ENCODE measurements at places on chromosomes 5 and 9.

DNA sequence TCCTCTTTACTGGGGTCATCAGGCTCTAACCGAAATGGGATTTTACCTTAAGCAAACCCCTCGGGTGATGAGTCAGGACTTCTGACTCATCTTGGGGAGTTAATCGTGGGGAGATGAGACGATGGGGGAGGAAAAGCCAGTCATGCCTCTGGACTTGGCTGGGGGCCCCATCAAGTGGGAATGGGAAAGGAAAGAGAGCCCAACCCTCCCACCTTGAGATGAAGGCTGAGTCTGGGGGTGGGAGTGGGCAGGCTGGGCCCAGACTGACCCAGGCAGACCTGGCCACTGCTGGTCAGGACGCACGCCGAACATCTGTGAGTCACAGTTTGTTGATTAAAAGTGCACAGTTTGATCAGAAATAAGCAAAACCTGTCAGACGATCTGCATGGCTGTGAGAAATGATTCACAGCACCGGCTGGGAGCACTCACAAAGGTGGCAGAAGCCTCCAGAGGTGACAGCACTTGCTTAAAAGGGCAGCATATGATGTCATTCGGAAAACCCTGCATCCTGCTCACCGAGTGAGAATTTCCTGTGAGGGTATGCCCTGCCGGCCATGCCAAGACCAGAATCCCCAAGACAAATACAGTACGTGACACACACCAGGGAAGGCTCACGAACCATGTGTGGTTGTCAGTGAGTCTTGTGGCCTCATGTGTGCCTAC, 50.0 kb upstream of the SLC25A51 start:
- peak; percentile 19 for DNase-seq

DNA sequence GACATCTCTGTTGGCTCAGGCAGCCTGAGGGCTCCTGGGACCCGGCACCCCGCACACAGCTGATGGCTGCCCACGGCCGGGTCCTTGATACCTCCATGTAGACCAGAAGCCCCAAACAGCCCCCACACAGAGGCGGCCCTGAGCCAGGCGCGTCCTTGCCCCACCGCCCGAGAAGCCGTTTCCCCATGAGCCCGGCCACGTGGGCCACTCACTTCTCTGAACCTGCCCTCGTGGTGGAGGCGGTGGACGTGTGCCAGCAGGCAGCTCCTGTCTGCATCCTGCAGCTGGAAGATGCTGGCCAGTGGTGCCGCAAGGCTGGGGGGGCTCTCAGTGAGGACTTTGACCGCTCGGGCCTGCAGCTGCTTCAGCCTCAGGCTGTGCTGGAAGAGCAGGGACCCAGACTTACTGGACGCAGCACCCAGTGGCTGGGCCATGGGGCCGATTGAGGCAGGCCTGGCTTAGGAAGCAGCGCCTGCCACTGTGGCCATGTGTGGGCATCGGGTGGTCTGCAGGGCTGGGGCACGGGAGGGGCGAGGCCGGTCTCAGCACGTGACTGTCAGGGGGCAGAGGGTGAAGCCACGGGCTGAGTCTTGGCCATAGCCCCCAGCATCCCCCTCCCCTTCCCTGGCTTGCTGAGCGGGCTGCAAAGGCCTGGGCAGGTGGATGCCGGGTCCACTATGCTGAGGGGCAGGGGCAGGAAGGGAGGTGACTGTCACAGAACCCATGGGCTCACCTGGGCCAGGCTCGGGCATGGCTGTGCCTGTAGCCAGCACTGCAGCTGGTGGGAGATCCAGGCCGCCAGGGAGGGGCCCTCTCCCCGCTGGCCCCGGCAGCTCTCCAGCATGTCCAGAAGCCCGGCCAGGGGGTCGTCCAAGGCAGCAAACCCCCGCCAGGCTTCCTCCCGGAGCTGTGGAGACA, 50.0 kb downstream of the EXD3 start:
- DNase-seq: no peak

- no peak for DNase-seq
Observed at GRCh38 chr9:136972743-136973142, 4.6 kb upstream of the PTGDS start.

DNA sequence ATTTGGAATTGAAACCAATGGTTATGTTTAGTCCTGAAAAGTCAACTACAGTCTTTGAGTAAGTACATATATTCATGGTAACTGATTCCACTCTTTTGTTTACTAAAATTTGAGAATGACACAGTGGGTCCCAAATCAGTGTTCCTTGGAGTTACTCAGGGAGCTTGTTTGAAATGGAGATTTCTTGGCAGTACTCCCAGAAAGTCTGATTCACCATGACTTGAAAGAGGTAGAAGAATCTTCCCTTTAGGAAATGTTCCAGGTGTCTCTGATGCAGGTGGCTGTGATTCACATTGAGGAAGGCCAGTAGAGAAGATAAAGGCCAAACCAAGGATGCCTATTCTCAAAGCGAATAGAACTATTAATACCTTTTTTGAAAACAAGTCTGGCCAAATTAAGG, 1078.3 kb downstream of the CDH12 start:
- DNase-seq: no peak

- no peak for DNase-seq
Observed at GRCh38 chr5:134141331-134142050, 27.0 kb downstream of the TCF7 start.

DNA sequence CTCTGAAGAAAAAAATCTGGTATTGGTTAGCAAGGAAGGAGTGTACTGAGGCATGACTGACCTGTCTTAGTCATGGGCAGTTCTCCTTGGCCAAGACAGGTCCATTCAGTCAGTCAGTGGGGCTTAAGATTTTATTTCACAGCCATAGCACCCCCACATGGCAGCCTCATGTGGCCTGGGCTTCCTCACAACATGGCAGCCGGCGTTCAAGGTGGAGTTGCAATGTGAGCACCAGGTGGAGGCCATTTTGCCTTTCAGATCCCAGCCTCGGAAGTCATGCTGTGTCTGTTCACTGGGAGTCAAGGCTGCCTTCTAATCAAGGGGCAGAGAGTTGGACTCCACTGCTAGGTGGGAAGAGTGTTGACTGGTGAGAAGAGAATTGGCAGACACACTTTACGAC, 10.3 kb upstream of the CARD19 start:
- DNase-seq: no peak

DNA sequence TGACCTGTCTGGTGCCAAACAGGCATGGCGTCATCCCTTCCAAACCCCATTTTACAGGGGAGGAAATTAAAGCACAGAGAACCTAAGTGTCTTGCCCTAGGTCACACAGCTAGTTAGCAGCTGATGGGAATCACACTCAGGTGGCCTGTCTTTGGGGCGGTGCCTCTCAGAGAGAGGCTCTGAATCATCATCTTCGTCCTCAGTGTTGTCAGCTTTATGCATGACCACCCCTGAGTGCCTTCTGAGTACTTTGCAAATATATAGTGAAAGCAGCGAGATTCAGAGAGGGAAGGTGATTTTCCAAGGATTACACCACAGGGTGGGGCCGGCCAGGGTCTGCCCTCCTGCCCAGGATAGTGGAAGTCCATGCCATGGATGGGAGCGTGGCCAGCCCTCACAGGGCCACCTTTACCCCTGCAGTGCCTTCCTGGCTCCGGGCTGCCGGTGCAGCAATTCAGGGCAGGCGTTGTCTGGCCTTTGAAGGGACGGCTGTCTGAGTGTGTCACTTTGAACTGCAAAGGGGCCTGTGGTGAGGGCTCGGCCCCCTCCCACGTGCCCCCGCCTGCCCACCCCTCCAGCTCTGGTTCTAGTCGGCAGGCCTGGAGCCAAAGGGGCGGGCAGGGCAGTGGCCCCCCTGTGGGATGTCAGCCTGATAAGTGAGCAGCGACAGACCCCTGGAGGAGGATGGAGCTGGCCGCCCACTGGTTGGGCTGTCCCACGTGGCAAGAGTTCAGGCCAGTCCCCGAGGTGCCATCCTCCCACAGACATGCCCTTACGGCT, 16.9 kb downstream of the LMX1B start:
- no peak for DNase-seq

DNA sequence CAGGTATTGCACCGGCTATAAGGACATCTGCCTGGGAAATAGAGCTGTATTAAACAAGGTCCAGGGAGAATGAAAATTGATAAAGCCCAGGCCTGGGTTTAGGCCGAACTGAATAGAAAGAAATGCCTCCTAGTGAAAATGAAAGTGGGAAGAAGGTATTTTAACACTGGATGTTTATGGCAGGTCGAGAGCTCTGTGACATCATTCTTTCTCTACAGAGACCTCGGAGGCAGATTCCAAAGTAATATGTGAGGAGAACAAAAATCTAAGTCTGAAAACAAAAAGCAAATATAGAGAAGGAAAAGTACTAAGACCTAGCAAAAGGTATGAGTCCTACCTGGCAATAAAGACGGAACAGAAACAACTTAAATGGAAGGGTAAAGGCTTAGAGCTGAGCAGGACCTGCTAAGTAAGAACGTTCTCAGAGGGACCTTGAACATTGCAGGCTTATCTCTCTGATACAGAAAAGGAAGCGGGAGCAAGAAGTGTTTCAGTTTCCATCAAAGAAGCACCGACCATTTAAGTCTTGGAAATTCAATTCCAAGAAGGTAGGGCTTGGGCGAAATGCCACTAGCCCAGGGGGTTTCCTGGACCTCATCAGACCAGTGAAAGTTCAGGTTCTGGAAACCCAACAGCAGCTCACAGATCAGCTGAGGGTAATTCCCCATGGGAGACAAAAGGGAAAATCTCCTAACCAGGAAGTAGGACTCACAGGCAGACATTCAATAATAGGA, 80.0 kb downstream of the SUSD1 start:
- no peak for DNase-seq

DNA sequence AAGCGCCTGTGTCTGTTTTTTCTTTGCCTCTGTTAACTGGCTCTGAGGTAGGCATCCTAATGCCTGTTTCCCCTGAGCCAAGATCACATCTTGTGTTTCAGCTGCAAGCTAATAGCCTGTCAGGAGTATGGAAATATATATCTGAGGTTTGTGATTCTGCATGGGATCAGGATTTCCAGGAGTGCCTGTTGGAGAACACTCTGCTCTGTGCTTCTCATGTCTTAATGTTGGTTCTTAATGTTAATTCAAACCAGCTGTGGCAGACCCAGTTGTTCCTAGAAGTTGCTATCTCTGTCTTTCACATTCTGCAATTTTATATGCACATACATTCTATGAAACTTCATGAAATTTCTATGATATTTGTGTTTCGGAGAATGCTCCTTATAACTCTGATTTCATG, 72.1 kb downstream of the PGM5 start:
- DNase-seq: no peak

GRCh38 chr5:179870403-179870903, 11.8 kb upstream of the MRNIP start:
- DNase-seq: no peak

- DNase-seq: no peak
Observed at GRCh38 chr5:178292826-178293205, 60.2 kb upstream of the PHYKPL start.

GRCh38 chr5:67253911-67254310, 57.3 kb upstream of the CD180 start:
- no peak for DNase-seq

DNA sequence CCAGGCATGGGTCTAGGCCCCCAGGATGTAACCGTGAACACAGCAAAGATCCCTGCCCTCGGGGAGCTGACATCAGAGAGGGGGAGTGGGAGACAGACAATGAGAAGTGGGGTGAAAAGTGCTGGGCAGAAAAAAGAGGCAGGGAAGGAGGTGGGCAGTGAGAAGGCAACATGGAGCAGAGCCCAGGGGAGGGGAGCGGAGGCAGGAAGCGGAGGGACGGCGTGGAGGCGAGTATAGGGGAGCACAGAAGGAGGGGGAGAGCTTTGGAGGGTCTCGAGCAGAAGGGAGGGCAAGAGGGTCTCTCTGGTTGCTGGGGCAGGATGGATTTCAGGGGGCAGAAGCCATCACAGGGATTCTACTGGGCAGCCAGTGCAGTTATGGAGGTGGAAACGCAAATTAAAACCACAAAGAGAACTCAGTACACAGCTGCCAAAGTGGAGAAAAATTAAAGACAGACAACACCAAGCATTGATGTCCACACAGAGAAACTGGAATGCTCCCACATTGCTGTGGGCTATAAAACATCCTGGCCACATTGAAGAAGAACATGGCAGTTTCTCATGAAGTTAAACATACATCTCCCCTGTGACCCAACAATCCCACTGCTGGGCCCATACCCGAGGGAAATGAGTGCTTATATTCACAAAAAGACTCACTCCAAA, 21.1 kb upstream of the LAMC3 start:
- no peak for DNase-seq

GRCh38 chr5:53927668-53928247, 367.3 kb downstream of the NDUFS4 start:
- DNase-seq: no peak

DNA sequence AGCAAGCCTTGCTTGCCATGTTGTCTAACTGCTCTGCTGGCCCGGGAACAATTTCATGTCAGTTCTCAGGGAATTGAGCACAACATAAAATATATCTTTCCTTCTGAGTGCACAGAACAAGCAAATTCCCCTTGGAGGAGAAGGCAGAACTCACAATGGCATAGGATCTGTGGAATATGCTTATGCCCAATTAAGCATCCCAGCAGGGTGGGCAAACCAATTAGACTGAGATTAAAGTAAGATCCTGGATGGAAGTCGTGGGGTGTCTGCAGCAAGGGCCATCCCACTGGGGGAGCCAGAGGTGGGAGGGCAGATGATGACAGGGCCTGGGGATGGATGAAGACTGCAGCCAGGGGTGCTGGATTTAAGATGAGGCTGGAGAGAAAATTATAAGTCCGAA, 114.1 kb downstream of the BRINP1 start:
- DNase-seq: no peak

GRCh38 chr5:134584662-134585061, 48.0 kb downstream of the SAR1B start:
- DNase-seq: no peak

DNA sequence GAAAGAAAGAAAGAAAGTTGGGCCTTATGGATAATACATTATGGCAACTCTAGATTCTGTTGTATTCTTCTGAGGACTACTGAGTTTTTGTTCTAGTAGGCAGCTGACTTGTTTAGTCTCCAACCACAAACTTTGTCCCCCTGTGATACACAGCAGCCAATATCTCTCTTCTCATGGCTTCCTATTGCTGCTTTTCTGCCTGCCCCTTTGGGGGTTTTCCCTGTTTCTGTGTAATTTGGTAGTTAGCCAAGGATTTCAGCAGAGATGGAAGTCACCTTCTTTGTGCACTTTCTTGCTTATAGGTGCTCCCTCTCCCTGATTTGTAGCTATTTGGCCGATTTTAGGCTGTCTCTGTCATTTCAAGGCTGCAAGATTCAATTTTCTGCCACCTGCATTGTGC, 109.6 kb downstream of the FGF1 start:
- DNase-seq: no peak

Measured in activated CD8-positive, alpha-beta memory T cell treated with anti-CD3 and anti-CD28 coated beads for 48 hours (primary cell).